Spleen (tissue), 13 donors: ENCODE measurements at places on chromosomes 3 and 15.

DNA sequence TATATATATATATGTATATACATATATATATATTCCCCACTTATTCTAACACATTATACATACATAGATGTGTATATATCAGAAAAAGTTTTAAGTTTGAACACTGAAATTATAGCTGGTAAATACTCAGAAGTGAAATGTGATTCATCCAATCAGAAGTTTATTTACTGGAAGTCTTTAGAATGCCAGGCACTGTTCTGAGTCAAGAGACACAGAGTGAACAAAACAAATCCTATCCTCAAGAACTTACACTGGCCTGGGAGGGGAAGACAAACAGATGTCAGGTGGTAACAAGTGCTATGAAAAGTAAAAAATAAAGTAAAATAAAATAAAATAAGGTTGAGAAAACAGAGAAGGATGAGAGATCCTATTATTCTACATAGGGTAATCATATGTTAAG lies 13.4 kb downstream of the DHX36 start:
- DNase-seq: no peak

DNA sequence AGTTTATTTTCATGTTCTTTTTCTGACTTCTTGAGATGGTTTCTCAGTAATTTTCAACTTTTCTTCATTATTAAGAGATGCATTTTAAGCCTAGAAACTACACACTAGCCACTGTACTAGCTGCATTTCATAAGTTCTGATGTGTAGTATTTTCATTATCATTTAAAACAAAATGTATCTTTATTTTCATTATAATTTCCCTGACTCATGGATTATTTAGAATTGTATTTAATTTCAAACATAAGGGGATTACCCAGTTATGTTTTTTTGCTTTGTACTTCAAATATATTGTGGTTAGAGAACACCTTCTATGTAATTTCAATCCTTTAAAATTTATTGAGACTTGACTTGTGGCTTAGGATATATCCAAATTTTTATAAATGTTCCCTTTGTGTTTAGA lies 44.5 kb downstream of the STT3B start:
- DNase-seq: no peak

- DNase-seq: no peak
Observed at GRCh38 chr15:52013151-52013791, 5.7 kb upstream of the MAPK6 start.

- no peak for DNase-seq
Observed at GRCh38 chr3:105495021-105495420, 128.3 kb downstream of the ALCAM start.

GRCh38 chr3:122353215-122353614 lies 28.2 kb downstream of the CSTA start:
- DNase-seq: no peak
